ENCODE measurements at places on chromosomes 6 and 20.

DNA sequence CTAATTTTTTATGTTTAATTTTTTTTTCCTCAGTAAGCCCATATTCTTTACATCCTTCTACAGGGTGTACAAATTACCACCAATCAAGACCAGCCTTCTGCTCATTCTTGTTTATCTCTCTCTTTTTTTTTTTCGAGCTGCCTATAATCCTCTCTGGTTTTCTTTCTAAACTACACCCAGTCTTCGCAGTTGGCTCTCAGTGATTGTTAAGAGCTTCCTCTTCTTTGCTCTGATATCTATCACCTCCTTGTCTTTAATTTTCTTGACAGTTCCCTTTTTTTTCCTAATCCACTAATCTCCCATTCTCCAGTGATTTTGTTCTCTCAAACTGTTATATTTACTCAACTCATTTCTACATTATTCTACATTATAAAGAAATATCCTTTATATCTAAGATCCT is 38.5 kb upstream of the PTPRK start:
- DNase-seq, result no peak

- no peak for DNase-seq
Measured at GRCh38 chr6:54957698-54958097, 111.1 kb downstream of the FAM83B start.

DNA sequence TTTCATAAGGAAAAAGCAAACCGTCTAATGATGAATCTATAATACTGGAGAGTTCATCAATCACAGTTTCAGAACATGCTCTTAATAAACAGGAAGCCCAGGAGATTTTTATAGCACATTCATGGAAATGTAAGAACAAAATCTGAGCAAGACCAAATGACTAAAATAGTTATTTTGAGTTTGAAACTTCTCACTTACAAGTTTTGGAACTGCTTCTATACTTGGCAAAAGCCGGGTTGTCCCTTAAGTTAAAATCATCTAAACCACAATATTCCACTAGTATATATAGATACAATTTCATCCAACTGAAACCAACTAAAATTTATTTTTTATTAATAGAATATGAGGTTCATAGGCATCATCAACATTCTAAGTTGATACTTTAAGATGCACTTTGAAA is 268.2 kb downstream of the PHACTR1 start:
- no peak for DNase-seq

- DNase-seq, result no peak
Measured at GRCh38 chr6:111804627-111805235, 68.5 kb downstream of the FYN start.

DNA sequence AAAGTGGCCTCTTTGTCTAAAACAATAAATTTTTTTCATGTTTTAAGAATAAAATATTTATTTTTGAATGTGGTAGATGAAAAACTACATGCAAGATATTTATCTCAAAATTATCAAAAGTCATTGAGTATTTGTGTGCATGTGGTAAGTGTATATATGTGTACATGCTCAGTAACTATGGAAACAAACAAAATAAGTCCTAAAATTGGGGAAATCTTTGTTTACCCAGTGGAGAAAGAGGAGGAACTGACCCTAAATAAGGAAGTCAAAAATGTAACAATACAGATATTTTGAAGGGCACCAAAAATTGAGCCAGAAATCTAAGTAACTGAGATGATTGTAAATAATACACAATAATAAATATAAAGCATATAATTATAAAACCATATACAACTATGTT is 639.2 kb downstream of the MAFB start:
- no peak for DNase-seq

- no peak for DNase-seq
Measured at GRCh38 chr20:62819494-62820174, 2.8 kb downstream of the COL9A3 start.

GRCh38 chr6:22899426-22899825 is 330.1 kb downstream of the HDGFL1 start:
- no peak for DNase-seq

GRCh38 chr20:17227669-17228623 is 1.1 kb downstream of the PCSK2 start:
- DNase-seq, result peak; percentile 48

DNA sequence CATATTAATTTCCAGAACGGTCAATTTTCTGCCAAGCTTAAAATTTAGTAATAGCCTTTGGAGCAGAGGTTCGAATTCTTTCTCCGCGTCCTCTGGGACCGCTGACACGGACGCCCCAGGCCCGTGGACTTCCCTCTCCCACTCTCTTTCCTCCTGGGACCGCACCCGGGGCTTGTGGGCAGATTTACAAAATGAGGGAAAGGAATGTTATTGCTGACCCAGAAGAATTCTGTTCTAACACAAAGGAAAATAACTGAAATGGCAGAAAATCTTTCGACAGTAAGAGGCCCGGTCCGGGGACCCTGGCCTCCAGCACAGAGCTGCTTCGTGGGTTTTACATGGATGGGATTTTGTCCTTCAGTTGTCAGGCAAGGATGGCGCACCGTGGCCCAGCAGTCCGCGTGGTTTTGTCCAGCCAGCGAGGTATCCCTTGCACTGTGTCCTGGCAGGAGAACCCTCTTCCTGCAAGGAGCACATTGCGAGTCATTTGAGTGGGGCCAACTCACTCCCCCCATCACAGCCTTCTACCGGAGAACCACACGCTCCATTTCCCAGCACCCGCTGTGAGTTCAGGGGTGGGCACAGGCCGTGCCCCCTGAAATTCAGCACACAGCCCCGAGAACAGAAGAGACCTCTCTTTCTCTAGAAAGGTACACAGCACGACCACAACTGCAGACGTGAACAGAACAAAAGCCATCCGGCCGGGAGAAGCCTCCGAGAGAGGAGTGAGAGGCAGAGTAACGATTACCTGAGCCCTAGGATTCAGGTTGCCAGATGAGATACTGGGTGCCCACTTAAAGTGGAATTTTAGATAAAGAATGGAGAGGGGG is 106.0 kb upstream of the AFDN start:
- no peak for DNase-seq

DNA sequence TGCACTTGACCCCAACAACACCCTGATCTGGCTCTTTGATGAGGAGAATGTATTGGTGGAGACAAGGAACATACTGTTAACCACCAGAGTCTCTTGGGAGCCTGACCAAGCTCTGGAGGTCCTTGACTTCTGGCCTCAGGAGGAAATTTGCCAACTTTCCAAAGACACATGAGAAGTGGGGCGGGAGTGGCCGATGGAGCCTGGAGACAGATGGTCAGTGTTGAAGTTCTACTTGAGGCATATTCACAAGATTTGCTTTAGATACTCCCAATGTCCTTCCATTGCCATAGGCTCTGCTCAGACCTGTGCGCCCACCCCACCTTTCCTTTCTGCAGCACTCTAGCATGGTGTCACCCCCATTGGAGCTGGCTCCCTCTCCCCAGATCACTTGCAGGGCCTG is 241.0 kb downstream of the SLC24A3 start:
- no peak for DNase-seq

- DNase-seq, result no peak
Measured at GRCh38 chr20:24744747-24745146, 204.3 kb upstream of the CST7 start.

DNA sequence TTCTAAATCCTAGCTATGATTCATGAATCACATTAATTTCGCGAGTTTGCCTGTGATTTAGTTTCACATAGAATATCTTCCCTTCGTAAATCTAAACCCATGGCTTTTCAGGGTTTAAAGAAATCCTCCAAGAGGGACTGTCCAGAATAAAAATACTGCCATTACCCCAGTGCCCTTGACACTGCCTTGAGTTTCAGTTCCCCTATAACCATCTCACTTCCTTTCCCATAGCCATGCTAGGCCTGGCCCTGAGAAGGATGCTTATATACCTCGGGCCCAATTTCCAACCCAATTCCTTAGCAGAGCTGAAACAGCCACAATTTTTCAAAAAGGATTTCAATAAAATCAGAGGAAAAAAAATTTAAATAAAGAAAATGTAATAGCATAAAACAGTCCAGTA is 697.3 kb downstream of the FRK start:
- DNase-seq, result no peak

DNA sequence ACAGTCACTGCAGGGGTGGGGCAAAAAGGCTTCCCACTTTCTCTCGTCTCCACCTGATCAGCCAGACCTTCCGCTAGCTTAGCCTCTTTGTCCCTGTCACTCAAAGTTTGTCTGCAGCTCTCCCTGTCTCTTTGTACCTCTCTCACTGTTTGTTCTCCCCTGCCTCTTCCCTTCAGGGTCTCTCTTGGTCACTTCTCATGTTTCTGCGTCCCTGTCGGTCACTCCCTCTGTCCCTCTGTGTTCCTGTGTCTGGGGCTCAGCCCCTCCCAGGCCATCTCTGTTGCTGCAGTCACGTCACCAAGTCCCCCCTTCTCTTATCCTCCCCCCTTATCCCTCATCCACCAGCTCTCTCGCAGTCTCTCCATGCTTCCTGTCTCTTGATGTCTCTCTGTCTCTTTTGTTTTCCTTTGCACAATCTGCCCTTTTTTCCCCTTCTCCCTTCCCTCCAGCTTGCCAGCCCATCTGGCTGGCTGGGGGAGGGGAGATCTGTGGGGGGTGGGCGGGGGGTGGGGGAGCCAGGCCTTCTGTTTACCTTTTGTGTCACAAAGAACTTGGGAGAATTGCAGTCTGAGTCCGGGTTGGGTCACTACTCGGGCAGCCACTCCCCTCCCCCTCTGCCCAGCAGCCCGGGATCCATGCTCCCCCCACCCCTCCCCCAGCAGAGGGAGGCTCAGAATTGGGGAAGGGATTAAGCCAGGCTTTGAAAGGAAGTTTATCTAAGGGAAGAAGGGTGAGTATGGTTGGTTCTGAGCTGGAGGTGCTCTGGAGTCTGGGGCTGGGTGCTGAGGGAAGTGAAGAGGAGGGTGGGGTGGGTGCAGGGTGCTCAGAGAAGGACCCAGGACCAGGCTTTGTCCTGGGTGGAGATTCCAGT is 32.3 kb downstream of the FOXP4 start:
- DNase-seq, result peak; percentile 69

DNA sequence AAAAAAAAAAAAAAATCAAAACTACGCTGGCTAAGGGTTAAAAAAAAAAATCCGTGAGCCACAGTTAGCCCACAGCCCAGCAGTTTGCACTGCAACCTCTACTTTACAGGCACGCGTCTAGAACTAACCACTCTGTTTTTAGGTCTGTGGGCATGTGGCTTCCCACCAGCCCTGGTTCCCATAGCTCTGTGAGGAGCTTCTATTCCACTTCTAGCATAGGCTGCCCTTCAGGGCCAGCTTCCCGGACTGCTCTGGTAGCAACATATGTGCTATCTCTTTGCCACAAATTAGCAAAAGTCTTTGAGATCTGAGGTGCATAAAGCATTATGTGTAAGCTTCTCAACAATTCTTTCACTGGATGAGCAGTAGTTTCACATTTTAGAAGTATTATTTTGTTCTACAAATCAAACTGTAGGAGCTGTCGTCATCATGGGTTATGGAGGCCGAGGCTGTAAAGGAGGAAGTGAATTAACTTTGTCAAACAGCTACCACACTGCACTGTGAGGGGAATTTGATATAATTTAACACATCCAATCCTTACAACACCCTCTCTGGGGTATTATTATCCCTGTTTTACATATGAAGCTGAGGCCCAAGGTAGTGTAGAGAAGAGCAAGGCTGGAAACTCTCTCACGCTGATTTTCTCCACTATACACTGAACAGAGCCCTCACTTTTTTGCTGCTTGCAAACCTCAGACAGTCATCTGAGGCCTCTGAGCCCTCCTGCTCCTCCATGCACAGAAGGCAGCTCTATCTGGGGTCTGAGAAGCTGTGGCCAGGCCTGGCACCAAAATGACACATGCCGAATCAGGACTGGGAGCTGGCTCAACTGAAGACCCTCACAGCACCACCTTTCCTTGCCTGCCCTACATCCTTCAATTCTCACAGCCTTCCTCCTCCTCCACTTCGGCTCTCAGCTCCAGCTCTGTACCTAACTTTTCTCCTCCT is 35.4 kb downstream of the MAN1A1 start:
- no peak for DNase-seq

DNA sequence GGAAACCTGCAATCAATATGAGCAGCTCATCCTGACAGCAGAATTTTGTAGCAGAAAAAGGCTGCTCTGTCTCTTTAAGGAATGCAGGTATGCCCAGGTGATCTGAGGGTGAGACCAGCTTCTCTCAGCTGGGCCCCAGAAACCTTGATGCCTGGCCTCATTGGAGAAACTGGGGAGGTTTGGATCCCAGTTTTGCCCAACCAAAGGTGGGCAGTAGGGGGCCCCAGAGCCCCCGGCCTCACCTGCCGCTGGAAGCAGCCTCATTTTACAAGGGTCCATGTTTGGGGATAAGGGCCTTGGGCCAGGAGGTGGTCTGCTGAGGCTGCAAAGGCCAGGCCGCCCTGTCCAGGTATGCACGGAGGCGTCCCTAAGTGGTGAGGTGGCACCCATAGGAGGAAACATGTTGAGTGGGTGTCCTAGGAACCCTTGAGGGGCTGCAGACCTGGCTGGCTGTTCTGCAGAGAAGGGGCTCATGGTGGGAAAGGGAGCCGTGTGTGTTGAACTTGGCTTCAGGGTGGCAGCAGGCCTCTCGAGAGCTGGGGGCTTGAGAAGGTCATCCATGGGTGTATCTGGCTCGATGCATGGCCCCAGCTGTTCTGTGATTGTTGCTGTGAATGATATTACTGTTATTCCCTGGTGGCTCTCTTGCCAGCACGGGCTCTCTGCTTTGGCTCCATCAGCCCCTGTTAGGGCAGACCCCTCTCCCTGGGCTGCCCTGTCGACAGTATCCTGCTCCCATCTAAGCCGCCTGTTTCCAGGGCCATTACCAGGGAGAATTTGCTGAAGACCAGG is 208.4 kb downstream of the CDH4 start:
- DNase-seq, result no peak

DNA sequence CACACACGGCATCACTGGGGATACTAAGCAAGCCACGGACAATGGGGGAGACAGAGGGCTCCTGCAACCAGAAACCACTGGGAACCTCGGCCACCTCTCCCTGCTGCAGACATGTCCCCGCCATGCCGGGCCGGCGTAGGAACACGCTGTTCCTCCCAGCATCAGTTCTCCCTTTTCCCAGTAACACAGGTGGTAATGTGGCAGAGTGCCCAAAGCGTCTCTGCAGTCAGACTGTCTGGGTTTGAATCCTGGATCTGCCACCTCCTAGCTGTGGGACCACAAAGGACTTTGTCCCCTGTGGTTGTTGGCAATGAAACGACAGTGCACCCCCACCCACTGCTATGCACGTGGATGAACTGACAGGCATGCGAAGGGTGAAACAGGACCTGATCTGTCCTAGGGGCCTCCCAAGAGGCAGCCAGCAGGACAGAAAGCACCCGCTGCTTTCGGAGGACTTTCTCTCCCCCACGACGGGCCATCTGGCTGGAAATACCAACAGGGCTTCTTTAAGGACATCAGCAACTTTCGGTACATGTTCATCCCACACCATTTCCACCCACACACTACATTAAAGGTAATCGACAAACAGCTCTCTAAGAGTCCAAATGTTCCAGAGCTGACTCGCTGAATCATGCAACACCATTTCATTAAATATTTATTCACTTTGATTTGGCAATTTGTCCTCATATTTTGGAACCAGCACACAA is 74.1 kb downstream of the SULF2 start:
- DNase-seq, result no peak

- DNase-seq, result no peak
Measured at GRCh38 chr20:54149765-54150264, 24.0 kb downstream of the CYP24A1 start.

GRCh38 chr6:4327841-4328240 is 192.5 kb upstream of the ECI2 start:
- DNase-seq, result no peak

GRCh38 chr6:141203902-141204575 is 928.7 kb upstream of the GJE1 start:
- DNase-seq, result no peak
